ENCODE measurements at places on chromosomes 3 and 15. TPM values are rescaled to one million over a fixed set of nuclear protein-coding genes. Genes with fewer than 3 reads are reported as not detected.

Gene POLG
- total RNA-seq = 58.1 TPM

Gene DNAJA4
- 0.05 TPM for total RNA-seq

Gene SOX14
- not detected for total RNA-seq

Gene EFHB
- total RNA-seq = 1.0 TPM

Gene FANCD2OS
- total RNA-seq = not detected

Gene SAMMSON
- not detected for total RNA-seq

Gene GOLGA6B
- total RNA-seq = 0.06 TPM

Gene LTF
- total RNA-seq = not detected

Gene LRRC31
- not detected for total RNA-seq

Gene ACY1
- total RNA-seq = 26.4 TPM

Gene HCLS1
- total RNA-seq = 0.08 TPM

Gene CLN6
- 83.0 TPM for total RNA-seq

Gene NEO1
- total RNA-seq = 31.1 TPM

Gene TTLL13
- 0.14 TPM for total RNA-seq

Gene DUOXA1
- total RNA-seq = 0.08 TPM

Gene VIPR1
- total RNA-seq = 1.7 TPM

Gene GOLGA6L7
- not detected for total RNA-seq

Gene CYP8B1
- not detected for total RNA-seq

Gene APEH
- 65.0 TPM for total RNA-seq

Gene SAXO2
- 2.2 TPM for total RNA-seq

Gene SEMA7A
- total RNA-seq = 1.3 TPM

Gene INTS14
- total RNA-seq = 55.9 TPM

Gene CX3CR1
- total RNA-seq = 0.07 TPM

Gene CCDC39
- not detected for total RNA-seq

Gene EEFSEC
- 10.2 TPM for total RNA-seq

Gene MINDY4B
- not detected for total RNA-seq

Gene IGF1R
- total RNA-seq = 38.2 TPM

Gene DUOX1
- total RNA-seq = not detected

Gene SCN11A
- not detected for total RNA-seq

Gene PLCB2
- 1.0 TPM for total RNA-seq

Gene MRAS
- total RNA-seq = 8.8 TPM

Gene FSIP1
- 1.6 TPM for total RNA-seq

Gene PAQR5
- 102 TPM for total RNA-seq
